Nucleus accumbens (tissue), 56 donors: ENCODE measurements at places on chromosomes 12 and 14.

GRCh38 chr14:68084256-68084655 lies 264.7 kb downstream of the RAD51B start:
- no peak for DNase-seq

- no peak for DNase-seq
Measured at GRCh38 chr14:57747036-57747435, 118.9 kb downstream of the SLC35F4 start.

DNA sequence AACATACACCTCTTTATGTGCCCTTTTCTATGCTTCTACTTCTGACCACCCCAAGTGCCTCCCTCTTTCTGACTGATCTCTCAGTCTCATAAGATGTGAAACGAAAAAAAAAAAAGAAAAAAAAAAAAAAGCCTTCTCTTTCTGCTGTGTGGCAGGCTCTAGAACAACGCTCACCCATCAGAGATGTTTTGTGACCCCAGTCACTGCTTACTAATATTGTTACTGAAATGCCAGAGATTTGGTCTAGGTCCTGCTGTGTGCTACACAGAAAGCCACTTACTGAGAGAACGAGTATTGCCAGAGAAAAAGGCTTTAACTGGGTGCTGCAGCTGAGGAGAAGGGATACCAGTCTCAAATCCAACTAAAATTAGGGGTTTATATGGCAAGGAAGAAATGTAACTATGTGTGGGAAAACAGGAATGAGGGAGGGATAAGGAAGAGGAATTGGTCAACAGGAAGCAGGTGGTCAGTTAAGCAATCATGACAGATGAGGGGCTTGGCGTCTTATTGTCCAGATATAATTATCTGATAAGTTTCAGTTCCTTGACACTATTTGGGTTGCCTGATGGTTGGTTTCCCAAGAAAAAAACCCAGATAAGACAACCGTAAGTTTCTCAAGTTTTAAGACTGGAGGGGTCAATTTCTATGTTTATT lies 149.0 kb downstream of the NAV3 start:
- no peak for DNase-seq

GRCh38 chr14:96091941-96092411 lies 52.8 kb downstream of the C14orf132 start:
- DNase-seq, result no peak

DNA sequence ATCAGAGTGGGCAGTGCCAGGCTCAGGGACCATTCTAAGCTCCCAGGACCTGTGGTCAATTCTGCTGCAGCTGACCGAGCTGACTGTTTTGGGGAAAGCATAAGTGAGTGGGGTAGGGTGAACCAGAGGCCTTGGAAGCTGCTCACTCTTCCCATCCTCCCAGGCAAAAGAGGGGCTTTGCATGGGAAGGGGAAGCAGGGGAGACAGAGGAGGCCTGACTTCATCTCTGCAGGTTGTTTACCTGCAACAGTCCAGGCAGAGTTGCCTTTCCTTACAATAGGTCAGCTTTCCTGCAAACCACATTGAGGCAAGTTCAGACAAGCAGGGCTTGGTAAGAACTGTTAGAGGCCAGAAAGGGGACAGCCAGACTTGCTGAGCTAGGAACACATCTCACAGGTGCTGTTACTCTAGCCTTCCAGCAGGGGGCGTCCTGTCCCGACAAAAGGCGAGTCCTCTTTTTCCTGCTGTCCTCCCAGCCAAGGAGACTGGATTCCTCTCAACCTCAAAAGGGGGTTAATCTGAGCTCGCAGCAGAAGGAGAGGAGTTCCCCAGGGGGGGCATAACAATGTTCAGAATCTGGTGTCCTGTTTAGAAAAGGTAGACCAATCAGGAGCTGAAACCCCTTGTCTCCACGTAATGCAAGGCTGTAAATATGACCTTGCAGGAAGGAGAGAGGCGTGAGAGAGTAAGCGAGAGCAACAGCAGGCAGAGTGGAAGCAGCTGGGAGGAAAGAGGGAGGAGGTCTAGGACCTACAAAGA lies 4.3 kb upstream of the DHRS2 start:
- peak; percentile 68 for DNase-seq

GRCh38 chr14:29814156-29815015 lies 113.3 kb downstream of the PRKD1 start:
- DNase-seq, result peak; percentile 54

DNA sequence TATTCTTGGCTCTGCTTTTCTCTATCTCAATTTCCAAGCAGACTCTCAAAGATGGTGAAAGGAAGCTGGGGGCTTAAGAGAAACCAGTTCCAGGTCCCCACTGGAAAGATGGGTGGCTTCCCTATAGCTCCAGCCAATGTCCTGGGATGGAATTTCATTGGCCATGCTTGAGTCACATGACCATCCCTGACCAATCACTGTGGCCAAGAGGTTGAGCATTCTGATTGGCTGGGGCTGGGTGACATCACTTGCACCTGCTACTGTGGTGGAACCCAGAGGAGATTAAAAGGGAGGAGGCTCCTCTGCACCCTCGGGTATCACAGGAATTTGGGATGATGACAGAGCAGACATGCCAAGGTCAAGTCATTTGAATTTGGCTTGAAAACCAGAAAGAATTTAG lies 436.5 kb downstream of the TMEM132D start:
- DNase-seq, result no peak

- DNase-seq, result no peak
Measured at GRCh38 chr12:84698576-84699333, 213.8 kb downstream of the SLC6A15 start.

- DNase-seq, result no peak
Measured at GRCh38 chr12:28814246-28814645, 334.8 kb upstream of the FAR2 start.

DNA sequence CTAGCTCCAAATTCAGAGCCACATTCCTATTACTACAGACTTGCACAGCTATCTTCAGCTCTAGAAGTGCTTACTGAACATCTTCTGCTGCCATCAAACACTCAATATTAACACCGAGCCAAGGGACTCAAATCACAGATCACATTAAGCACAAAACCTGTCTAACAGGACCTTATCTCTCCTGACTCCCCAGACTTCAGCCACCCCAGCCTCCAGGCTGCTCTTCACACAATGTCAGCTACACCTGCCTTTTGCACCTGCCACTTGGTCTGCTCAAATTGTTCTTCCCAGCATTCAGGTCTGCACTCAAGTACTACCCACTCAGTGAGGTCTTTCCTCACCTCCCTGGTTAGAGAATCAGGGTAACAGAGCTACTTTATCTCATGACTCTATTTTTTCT lies 57.1 kb downstream of the GALC start:
- DNase-seq, result no peak

GRCh38 chr12:105332925-105333324 lies 2.4 kb downstream of the C12orf75 start:
- no peak for DNase-seq

DNA sequence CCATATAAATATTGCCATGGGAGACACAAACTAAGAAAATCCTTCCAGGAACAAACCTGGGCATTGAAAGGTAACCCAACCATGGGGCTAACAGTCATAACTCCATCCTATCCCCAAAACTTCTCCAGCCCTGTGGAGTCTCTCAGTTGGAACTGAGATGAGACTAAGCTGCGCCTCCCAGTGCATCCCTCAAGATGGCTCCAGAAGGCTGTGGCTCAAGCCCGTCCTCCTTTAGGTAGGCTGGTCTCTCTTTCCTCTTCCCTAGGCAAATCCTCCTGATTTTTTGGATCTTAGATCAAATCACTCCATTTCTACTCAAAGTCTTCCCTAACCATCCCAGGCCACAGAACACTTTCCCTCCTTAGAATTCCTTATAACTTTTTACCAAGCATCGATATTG lies 364.3 kb upstream of the CCDC196 start:
- no peak for DNase-seq

GRCh38 chr12:89085421-89085820 lies 266.9 kb downstream of the DUSP6 start:
- no peak for DNase-seq

- DNase-seq, result no peak
Measured at GRCh38 chr12:88801227-88802095, 221.2 kb upstream of the KITLG start.
